Inflammatory macrophage treated with lipopolysaccharide for 1 hour (primary cell): ENCODE measurements at places on chromosomes 16 and 17.

GRCh38 chr17:40317345-40317873 lies 8.4 kb downstream of the RARA start:
- DNase-seq: no peak

DNA sequence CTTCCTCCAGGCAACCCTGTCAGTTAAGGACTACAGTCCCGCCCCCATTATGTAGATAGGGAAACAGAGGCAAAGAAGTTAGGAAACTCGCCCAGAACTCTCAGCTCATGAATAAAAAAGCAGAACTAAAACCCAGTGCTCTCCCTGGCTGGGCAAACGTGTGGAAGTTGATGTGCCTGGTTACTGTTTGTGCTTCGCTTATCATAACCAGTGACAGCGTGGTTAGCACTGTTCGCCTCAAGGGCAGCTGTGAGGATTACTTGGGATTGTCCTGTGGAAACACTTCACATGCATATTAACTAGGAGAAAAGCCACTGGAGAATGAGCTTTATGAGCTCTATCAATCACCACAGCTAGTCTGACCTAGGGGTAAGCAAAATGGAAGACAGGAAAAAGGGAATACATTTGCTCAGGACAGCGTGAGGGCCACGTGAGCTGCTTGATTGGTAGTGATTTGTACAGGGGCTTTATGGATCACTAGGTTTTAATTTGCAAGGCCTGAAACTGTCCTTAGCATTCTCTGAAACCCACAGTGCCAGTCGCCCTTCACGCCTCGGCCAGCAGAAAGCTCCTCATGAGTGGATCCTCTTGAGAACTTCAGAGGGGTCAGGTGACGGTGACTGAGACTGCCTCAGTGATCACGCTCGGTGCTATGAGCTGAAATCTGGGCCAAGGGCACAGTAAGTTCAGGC lies 19.9 kb downstream of the CYB5D2 start:
- DNase-seq: peak; percentile 57

- DNase-seq: no peak
Observed at GRCh38 chr17:65559804-65560627, 1.4 kb downstream of the AXIN2 start.

DNA sequence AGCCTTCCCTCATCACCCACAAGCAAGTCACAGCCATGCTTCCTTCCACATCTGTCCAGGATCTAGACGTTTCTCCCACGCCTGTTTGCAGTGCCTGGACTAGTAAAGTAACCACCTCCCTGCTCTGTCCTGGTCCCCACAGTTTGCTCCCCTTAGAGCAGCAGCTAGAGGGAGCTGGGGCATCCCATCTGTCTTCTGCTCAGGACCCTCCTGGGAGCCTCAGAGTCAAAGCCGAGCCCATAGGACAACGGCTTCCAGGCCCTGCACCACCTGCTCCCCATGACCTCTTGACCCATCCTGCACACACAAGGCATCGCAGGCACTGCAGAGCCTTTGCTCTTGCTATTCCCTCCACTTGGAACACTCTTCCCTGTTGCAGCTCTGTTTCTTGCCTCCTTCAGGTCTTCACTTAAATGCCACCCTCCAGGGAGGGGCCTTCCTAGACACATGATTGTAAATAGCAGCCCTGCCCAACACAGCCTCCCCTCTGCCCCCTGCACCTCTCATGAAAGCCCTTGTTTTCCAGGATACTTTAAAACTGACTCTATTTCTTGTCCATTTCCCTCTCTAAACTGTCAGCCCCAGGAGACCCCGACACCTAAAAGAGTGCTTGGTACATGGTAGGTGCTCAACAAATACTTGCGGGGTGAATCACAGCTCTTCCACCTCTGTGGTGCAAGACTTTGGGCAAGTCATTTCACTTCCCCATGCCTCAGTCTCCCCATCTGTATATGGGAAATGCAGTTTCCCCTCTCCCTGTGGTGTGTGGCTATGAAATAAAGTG lies 3.1 kb downstream of the NATD1 start:
- no peak for DNase-seq

DNA sequence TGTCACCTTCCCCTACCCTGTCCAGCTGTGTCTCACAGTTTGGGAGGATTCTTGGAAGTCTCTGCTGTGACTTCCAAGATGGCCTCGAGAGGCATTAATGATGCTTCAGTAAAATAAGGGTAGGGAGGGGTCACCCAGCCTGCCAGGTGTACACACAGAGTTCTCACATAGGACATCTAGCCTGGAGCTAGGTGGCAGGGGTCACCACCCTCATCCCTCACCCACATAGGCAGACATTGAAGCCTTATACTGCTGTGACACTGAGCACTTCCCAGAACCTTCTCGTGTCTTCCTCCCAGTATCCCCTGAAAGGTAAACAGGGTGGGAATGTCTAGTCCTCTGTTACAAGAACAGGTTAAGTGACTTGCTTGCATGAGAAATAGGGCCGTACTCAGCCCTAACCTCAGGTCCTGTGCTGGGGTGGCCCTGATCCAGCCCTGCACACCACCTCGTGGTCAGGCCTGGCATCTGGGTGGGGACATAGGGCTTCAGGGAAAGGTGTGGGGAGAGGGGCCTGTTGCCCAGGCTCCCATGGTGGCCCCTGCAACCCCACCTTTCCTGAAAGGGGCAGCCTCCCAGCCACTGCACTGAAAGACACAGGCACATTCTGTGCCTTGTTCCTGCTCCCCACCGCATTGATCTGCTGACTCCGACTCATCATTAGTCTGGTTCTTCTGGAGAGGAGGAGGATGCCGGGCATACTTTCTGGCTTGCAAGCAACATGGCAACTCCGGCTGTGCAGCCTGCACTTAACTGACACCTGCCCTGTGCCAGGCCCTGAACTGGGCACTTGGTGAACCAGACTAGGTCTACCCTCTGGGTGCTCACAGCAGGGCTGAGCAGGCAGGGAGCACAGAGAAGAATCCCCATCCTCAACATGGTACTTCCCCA lies 3.6 kb upstream of the MMP15 start:
- DNase-seq: no peak

- peak; percentile 55 for DNase-seq
Observed at GRCh38 chr16:6682142-6682811, 650.4 kb upstream of the RBFOX1 start.

DNA sequence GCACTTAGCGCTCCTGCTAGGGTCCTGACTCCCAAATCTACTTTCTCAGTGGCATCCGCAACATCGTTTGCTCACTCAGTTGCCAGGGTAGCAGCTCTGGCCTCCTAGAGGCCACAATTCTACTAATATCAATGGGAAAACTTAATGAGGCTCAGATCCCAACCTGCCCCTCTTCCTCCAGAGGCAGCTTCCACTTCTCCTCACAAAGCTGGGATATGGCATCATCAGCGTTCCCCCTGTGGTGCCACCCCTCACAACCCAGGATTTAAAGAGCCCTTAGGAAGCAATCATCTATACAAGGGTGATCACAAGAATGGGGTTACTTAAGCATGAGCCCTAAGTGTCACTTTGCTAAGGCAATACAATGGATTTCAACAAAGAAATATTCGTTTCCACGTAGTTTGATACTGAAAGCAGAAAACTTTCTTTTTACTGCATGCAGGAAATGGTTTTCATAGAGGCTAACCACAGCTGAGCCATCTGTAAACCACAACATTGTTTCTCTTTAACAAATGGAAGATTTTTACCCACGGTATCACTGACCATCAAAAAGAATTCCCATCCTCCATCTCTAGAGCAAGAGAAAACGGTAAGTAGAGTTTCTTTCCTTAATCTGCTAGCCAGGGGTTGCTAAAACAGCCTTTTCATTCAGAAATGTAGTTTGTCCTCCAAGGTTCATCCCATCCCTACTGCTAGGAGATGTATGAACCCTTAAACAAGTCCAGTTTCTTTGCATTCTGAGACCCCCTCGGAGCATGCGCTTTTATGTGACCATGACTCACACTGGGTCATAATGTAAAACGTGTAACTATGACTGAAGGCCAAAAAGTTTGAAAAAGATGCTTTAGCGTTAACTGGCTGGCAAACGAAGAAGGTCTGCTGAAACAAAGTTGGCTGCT lies 68.3 kb upstream of the BCAR1 start:
- peak; percentile 20 for DNase-seq

DNA sequence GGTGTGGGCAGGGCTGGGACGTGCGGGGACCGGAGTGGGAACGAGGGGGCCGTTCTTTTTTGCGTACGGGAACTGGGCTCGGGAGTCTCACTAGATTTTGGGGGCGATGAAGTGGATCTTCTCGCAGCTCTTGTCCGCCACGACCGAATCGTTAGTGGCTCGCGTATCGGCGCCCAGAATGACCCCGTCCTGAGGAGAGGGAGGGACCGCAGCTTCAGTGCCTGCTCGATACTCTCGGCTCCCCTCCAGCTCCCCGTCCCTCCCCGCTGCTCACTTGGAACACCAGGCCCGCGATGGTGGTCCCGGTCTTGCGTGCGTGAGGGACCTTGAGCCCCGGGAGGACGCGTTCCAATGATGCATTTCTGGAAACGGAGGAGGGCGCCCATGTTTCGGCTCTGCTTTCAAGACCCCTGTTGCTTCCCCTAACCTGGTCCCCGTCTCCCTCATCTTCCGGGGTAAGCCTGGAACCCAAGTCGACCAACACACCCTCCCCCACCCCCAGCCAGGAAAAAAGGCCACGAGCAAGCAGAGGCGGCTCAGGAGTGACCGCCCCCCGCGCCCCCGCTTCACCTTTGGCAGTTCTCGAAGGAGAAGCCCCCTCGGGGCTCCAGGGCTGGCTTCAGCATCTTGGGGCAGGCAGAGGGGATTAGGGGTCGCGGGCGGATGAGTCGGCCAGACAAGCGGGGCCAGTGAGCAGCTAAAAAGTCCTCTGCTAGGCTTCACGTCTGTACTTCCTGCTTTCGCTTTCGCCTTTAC lies at the start of gene PSMB10:
Gene PSMB10 (minus strand): TSS at position 727 of the 756 bp plus-strand sequence. CDS start 101 bp downstream, at position 626.
- DNase-seq: peak; percentile 22

DNA sequence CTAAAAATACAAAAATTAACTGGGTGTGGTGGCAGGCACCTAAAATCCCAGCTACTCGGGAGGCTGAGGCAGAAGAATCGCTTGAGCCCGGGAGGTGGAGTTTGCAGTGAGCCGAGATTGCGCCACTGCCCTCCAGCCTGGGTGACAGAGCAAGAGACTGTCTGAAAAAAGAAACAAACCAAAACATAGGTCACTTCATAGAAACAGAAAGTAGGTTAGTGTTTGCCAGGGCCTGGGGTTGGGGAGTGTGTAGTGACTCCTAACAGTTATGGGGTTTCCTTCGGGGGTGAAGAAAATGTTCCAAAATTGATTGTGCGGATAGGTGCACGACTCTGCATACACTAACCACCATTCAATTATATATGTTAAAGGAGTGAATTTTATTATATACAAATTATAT lies 59.2 kb downstream of the ATP2C2 start:
- no peak for DNase-seq

DNA sequence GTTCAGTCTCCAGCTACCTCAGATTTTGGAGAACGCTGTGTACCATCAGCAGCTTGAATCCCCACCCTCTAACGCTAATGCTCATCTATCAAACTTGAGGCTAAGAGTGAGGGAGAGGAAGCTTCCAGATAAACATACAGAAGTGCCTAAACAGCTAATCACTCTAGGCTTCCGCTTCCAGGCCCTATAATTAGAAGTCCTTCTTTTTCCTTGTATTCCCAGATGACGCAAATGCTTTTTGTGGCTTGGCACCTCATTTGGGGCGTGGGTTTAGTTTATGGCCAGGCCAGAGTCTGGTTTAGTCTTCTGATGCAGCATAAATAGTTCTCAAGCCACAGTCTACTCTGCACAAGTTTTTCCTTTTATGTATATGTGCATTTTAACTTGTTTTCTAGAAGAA lies 263.4 kb downstream of the BCAS3 start:
- DNase-seq: no peak

GRCh38 chr17:2172999-2173398 lies 118.1 kb downstream of the HIC1 start:
- no peak for DNase-seq

DNA sequence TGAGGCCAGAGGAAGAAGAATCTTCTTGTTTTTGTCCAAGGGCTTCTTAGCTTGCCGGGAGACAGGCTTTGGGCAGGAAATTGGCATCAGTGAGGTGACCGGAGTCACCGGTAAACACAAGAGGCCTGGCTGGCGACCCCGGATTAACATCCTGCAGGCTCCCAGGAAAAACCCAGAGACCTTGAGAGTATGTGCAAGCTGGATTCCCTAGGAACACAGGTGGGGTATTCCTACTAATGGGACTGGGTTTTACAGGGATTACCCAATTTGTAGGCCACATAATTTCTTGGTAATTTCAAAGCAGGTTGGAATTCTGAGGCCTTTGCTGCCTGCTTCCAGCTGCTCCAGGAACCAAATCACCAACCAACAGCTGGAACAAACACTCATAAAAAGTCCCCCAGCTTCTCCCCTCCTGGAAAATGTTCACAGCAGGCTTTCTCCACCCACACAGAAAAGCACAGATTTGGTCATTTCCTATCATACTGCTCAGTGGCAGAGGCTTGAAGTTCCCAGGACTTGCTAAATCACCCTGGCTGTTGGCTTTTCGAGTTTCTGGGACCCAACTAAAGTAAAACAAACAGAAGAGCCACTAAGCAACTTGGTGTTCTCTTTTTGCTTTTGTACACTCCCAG lies 258.8 kb downstream of the IRF8 start:
- peak; percentile 59 for DNase-seq

DNA sequence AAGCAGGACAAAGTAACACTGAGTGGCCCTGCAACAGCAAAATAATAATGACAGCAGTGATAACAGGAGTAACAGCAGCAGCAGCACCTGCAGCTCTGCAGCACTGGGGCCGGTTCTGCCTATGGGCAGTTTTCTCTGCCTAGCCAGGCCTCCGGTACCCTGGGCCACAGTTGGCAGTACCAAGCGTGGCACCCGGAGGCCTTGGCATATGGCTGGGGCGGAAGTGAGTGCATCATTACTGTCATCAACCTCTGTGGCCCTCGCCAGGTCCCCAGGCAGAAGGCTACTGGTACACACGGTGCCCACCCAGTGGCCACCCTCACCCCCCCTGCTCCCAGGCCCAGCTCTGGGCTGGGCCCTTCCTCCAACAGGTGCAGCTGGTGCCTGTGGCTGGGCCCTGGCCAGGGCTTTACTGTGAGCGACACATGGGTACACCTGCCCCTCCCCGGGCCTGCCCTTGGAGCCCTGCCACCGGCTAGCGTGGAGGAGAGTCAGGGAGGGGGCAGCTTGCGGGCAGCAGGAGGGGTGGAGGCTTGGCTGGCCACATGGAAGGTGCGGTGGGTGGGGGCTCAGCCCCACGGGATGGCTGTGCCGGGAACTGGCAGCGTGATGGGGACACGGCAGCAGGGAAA lies 3.0 kb downstream of the KCNJ12 start:
- DNase-seq: no peak

DNA sequence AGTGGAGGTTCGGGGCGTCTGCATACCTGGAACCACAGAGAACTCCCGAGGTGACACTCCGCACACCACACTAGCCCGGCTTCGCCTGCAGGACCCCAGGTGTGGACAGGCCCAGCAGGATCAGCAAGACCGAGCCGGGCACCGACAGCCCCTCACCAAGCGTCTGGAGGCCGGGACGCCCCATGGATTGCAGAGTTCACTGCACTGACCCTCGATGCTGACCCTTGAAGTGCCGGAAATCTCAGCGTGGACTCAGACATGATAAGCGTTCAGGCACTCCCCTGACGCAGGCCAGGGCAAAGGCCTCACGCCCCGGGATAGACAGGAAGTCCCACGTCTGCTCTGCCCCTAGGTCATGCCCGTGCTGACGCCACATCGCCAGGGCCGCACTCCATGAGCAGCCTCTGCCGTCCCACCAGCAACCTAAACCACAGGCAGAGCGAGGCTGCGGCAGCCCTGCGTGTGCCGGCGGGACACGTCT lies 26.0 kb downstream of the ACSF3 start:
- DNase-seq: no peak
